ENCODE measurements at places on chromosomes 1 and 21. TPM values are rescaled to one million over a fixed set of nuclear protein-coding genes. Genes with fewer than 3 reads are reported as not detected.

The SH2D2A gene
- 5.0 TPM for total RNA-seq

The MTARC1 gene
- total RNA-seq, result 8.2 TPM

The MAP3K21 gene
- 11.3 TPM for total RNA-seq

The LRRIQ3 gene
- 0.76 TPM for total RNA-seq

The DCST2 gene
- total RNA-seq, result 0.72 TPM

The FASLG gene
- total RNA-seq, result not detected

The CHRM3 gene
- total RNA-seq, result not detected

The SPRR2F gene
- not detected for total RNA-seq

The MTARC2 gene
- 13.5 TPM for total RNA-seq

The CCDC30 gene
- 1.2 TPM for total RNA-seq

The BCAN gene
- total RNA-seq, result not detected

The NR1I3 gene
- total RNA-seq, result not detected

The SPOCD1 gene
- 3.8 TPM for total RNA-seq

The OR2L5 gene
- total RNA-seq, result not detected

The DRAM2 gene
- total RNA-seq, result 17.2 TPM

The SYT6 gene
- total RNA-seq, result 0.61 TPM

The TBX15 gene
- not detected for total RNA-seq

The TLCD4 gene
- 13.1 TPM for total RNA-seq

Data from A549 treated with ZK216348 at 1 μM for 4 hours (cell line).